ENCODE measurements at places on chromosomes 5 and 9.

DNA sequence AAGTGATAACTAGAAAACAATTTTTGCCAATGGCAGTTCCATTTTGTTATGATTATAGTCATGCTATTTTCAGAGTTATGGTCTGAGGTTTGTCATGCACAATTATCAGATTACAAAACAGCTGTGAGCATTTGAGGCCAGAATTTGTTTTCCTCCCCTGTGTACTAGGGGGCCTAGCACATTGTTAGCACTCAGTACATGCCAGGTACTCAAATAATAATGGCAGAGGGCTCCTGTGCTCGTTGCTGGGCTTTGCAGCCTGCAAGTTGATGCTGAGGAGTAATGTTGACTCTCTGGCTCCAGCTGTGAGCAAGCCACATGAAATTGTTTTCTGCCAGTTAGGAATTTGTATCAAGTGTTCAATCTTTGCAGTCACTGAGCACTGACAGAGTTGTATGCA lies 6.9 kb downstream of the DNAI1 start:
- no peak for DNase-seq

- DNase-seq, result no peak
Observed at GRCh38 chr5:97388794-97389193, 205.7 kb upstream of the RIOK2 start.

- DNase-seq, result no peak
Observed at GRCh38 chr5:120098426-120098825, 365.7 kb upstream of the PRR16 start.

DNA sequence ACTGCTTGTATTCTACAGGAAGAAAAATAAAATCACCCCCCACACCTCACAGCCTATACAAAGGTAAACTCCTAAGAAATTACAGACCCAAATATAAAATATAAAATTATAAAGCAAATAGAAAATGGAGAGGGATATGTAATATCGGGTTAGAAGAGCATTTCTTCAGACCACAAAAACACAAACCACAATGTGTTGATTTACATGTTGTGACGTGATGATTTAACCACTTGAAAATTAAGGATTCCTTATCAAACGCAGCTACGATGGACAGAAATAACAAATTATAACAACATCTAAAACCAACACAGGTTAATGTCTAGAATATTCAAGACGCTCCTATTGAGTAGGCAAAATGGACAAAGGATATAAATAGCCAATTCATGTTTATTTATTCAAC lies 26.3 kb downstream of the SSBP2 start:
- DNase-seq, result no peak

- DNase-seq, result no peak
Observed at GRCh38 chr5:131252824-131253171, 11.1 kb upstream of the CDC42SE2 start.

DNA sequence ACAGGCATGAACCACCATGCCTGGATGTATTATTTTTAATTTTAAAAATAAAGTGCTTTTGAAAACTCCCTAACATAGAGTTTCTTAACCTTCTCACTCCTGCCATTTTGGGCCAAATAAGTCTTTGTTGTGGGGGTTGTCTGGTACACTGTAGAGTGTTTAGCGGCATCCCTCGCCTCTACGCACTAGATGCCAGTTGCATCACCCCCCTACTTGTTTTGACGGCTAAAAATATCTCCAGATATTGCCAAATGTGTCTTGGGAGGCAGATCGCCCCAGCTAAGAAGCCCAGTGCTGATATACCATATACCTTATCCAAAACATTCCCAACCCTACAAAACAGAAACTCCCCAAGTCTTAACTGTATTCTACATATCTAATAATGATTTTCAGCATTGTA lies 54.6 kb downstream of the SCAI start:
- DNase-seq, result no peak

DNA sequence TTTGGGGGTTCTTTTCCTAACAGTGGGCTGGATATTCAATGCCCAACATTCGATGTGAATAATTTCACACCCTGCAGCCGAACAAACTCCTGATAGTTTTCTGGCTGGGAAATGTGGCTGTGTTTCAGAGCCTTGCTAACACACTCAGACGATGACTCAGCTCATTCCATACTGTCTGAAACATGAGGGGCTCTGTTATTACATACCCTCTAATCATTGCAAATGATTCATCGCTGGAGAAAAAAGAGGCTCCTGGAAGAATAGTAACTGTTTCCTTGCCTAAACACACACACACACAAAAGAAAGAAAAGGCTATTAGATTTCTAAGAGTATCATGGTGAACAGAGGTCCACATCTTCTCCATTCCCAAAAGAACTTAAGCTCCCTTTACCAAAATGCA lies 75.8 kb downstream of the OXCT1 start:
- no peak for DNase-seq

DNA sequence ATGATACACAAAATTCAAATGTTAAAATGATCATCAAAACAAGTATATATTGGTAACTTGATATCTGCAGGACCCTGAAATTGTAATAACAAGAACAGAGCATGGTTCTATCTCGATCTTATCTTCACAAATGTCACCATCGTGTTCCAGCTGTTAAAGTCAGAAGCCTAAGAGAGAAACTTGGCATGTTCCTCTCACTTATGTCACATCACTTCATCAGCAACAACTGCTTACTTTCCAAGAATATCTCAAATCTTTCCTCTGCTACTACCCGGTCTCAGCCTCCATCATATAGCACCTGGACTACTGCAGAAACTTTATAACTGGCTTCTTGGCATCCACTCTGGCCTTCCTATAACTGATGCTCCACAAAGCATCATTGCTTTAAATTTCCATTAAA lies 84.9 kb downstream of the FBN2 start:
- no peak for DNase-seq

DNA sequence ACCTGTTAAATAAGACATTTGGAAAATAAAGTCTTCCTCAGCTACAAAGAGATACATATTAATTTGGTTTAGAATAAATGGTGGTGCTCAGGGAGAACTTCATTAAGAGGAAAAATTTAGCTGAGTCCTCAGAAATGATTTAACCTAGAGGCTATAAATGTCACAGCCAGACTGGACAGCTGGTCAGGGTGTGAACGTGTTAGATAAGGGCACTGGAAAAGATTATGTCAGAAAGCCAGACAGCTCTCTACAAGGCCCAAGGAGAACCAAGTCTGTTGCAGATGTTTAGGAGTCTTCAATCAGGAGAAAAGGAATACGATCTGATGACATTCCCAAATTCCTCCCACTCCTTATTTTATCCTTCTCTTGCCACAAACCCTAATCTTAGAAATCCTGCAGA lies 265.2 kb downstream of the MAT2B start:
- no peak for DNase-seq

DNA sequence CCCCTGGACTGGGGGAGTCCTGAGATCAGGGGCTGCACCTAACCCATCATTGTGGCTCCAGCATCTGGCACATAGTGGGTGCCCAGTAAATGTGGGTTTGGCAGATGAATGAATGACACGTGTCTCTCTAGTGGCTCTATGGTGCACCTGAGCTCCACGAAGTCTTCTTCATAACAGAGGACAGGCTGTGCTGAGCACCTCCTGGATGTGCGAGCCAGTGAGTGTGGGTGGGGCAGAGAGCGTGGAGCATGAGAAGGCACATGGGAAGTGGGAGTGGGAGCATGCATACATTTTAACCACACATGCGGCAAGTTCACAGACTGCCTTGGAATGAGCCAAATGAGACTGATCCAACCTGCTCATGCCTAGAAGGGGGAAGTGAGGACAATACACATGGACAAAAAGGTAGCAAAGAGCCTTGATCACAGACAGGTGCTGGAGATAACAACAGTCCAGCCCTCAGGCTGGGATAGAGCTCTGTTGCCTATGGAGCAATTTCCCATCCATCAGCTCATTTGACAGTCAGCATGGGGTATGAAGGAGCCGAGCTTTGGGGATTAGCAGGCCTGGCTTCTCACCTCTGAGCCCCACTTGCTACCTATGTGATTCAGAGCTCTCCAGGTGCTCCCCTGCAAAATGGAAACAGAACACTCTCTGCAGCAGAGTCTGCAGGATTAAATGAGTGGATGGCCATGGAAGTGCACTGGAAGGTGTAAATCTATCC lies 76.2 kb upstream of the TBC1D2 start:
- DNase-seq, result no peak

GRCh38 chr5:114412510-114413171 lies 50.8 kb downstream of the KCNN2 start:
- no peak for DNase-seq

GRCh38 chr5:39815711-39816110 lies 390.9 kb upstream of the DAB2 start:
- no peak for DNase-seq

DNA sequence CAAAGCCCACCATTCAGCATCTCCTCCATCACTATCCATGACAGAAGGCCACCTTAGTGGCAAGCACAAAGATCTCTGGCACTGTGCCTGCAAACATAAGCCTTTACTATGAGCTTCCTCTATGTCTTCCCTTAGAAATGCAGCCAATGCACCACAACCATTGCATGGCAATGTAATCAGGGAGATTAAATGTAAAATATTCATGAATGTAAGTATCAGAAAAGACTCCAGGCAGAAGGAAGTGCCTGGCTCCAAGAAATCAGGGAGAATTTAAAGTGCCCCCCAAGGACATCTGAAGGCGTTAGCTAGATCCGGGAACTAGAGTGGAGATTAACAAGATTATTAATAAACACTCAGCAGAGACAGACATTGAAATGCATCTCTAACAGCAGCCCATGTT lies 32.5 kb upstream of the MYORG start:
- DNase-seq, result no peak

GRCh38 chr5:96648593-96648992 lies 13.6 kb upstream of the CAST start:
- no peak for DNase-seq

DNA sequence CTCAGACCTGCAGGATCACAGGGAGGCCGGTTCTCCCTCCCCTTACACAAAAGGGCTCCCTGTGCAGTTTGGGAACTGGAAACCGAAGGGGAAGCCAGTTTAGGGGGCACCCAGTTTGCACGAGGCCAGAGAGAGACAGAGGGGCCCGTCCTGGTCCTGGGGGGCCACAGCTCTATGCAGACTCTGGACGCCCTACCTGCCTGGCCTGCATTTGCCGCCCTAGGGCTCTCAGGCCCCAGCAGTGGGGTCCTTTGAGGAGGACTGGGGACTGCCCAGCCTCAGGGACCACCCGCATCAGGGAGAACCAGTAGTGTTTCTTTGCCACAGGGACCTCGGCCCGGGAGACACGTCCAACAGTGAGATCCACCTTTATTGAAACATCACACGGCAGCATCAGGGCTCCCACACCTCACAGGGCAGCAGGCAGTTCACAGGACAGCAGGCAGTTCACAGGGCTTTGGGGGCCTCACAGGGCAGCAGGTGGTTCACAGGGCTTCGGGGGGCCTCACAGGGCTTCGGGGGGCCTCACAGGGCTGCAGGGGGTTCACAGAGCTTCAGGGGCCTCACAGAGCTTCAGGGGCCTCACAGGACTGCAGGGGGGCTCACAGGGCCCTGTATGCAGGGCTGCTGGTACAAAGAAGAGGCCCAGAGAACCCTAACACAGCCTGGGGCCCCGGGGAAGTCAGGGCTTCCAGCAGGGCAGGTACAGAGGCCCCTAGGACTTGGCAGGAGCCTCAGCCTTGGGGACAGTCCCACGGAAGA lies 648 bp upstream of the NSMF start:
- DNase-seq, result no peak

GRCh38 chr9:122338536-122338935 lies 32.3 kb upstream of the PTGS1 start:
- DNase-seq, result no peak

DNA sequence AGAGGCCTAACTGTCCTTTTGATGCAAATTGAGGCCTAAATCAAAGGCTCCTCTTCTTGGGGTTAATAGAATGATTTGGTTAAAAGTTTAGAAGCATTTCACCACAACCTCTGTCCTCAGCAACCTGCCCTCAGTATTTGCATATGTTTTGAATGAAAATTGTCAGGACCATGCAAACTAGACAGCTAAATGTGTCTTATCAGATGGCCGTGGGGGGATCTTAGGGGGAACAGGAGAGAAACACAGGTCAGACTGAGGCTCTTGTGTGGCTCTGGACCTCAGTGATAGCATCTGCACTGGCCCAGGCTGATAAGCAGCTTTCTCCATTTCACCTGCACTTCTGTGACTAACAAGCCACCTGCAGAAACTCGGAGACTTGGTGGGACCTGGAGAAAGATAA lies 49.0 kb downstream of the FOXI1 start:
- DNase-seq, result no peak

GRCh38 chr5:151048526-151048925 lies 28.1 kb downstream of the GPX3 start:
- DNase-seq, result no peak

DNA sequence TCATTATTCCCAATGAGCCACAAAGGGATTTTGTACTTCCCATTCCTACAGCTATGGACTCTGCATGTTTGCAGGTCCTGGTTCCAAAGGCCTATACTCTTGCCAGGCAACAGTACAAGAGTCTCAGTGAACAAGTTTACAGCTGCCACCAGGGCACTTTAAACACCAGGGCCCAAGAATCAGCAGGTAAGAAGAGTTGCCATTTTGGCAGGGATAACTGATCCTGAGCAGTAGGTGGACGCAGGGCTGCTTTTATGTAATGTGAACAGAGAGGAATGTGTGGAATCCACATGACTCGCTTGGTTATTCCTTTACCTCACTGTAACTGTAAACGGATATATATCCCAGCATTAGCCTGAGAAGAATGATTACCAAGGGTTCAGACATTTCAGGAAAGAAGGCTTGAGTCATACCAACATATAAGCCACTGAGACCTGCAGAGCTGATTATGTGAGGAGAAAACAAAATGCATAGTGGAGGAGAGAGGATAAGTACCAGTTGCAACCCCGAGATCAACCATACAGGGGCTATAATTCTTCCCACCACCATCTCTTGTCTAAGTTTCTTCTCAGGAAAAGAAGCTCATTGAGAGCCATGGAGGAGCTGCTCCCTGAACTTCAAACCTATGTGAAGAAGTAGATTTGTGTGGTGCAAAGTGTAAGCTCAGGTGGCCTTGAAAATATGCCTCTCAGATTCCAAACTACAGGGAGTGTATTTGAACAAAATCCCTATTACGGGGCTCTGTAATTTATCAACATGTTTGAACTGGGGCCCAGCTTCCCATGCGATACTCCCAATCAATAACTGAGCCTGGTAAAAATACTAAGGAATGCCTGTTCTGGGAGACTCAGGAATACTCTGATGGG lies 24.6 kb downstream of the RAPGEF6 start:
- no peak for DNase-seq

DNA sequence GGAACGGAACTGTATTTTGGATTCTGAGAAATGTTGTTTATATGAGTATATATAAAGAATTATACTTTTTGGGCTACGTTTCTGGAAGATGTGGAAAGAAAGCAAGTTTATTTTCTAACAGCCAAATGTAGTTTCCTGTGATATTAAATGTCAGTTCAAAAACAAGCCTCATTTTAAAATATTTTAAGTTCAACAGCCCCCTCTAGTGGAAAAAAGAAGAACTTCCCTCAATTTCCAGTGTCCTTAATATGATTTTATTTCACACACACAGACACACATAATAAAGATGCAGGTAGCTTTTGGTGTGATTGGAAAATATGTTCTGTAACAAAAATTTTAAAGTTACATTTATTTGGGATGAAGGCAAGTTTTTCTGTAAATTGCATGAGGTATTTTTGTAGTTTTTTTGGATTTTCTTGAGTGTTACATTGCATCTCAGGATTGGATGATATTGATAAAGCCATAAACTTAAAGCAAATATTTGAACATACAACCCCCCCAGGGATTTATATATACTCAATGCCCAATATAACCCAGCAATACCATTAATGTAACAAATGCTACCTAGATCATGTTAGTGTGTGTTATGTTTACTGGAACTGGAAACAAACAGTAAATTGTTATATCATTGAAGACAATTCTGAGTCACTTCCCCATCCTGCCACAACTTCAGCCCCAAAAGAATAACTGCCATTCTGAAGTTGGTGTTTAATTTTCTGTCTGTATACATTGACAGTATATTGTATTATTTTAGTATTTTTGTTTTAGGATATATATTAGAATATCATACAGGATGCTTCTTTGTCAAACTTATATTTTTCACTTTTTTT lies 54.0 kb downstream of the CCDC171 start:
- peak; percentile 79 for DNase-seq
